ENCODE measurements at places on chromosomes 4 and X.

DNA sequence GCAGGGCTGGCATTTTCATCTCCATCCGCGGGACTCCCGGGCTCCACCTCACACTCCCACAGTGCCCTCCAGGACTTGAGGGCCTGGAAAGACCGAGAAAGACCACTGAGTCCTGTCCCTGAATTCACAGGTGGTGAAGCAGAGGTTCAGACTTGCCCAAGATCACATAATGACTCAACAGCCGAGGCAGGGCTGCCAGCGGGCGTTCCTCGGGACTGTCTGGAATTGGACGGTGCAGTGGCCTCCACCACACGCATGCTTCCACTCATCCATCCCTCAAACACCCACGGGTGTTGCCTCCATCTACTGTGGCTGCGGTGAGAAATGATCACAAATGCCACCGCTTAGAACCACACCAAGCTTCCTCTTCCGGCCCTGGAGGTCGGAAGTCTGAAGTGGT is 6.9 kb upstream of the ADRA2C start:
- no peak for DNase-seq

DNA sequence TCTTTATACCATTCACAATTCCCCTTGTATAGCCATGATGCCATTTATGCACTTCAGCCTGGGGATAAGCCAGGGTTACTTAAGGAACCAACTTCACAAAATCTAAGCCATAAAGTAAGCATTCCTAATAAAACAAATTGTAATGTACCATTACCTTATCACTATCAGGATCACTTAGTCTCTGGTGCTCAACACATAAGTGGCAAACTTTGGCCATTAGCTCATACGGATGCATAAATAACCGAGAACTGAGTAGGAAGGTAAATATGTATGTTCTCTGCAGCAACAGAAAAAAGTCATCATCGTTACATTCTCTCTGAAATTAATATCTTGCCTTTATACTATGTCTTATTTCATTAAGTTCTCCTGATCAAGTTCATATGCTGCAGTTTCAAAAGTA is 14.4 kb downstream of the RASGEF1B start:
- DNase-seq: no peak

- no peak for DNase-seq
Observed at GRCh38 chr4:173121076-173121561, 47.5 kb upstream of the GALNT7 start.

DNA sequence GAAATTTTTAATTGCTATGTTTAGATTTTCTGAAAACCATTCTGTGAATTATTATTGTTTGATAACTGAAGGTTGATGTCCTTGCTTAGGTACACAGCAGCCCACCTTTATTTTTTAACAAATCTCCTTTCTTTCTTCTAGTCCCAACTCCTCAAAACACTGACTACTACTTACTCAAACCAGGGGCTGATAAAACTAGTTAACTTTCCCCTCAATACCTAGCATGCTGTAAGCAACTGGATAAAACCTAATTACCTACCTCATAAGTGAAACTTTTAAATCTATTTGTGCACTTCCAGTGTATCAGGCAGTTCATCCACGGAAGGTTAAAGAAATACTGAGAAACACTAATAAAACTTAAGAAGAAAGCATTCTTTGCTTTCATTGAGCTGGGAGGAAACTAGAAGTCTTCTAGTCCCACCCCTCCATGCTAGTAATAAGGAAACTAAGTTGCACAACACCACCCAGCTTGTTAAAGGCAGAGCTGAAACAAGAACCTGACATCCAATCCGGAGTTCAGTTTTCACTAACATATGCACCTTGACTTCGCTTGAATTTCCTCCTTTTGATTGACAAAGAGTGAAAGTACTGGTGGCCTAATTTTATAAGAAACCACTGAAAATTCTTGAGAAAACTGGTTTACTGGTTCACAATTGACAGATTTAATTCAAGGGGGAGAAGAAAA is 180.2 kb upstream of the TET2 start:
- DNase-seq: peak; percentile 8

GRCh38 chr4:24751926-24752539 is 43.3 kb upstream of the SOD3 start:
- DNase-seq: no peak

DNA sequence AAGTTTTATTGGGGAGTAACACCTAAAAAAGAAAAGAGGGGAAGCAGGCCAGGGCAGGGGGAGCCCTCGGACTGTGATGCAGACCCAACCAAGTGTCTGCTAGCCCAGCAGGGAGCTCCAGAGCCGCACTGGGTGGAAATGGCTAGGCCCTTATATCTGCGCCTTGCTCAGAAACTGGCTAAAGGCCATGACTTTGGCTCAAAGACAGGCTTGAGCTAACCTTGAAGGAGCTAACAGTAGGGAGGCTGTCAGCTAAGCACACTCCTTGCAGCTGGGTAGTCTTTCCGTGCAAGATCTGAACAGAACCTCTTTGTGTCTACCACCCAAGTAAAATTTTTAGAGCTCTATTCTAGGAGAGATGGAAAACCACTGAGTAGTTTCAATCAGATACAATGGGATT is 43.0 kb downstream of the SEPSECS start:
- no peak for DNase-seq

DNA sequence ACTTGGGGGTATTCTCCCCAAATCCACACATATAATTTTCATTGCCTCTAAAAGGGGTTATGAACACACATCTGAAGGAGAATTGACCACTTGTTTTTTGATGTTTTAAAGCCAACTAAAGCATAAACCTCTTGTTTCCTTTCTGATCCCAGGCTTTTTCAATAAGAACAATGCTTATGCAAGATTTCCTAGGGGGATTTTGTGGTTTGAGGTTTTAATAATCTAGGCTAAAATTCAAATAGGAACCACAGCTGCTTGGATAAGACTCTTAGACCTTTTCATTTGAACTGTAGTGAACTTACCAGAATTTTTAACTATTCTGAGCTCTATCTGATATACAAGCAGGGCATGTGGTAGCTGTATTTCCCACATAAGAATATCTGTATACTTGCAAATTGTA is 651.1 kb downstream of the ANKRD50 start:
- no peak for DNase-seq

- DNase-seq: no peak
Observed at GRCh38 chr4:47368211-47368610, 95.3 kb downstream of the COMMD8 start.

- no peak for DNase-seq
Observed at GRCh38 chr4:40722576-40723161, 27.1 kb upstream of the NSUN7 start.

- no peak for DNase-seq
Observed at GRCh38 chr4:83582289-83582785, 46.4 kb downstream of the GPAT3 start.

DNA sequence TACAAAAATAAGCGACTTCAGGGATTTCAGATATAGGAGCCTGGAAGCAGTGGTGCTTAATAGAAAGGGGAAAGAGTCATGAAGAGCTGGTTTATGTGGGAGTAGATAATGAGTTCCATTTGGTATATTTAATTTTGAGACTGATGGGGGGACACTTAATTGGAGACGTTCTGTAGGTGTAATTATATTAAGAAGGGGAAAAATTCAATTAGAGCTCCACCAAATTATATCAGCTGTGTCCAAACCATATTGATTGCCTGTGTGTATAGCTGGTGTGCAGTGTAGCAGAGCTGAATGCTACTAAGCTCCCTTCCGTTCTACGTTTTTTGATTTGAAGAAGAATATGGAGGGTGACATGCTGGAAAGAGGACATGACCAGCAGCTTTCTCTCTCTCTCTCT is 282.3 kb downstream of the DMD start:
- no peak for DNase-seq

DNA sequence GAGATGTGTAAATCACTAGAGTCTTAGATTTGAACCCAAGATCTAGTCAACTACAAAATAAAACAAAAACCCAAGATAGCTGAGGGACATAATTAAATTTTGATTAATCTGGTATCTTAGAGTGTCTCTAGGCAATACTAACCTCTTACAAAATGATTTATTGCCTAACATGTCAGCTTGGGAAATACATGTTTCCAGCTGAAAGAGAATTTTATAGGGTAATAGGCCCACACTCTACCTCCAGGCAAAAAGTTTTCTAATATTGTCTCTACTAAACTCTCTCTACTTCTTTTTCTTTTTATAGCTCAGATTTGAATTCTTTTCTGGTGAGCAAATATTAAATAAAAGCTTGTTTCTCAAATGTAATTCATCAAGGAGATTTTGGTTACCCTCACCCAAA is 263.2 kb downstream of the IL15 start:
- DNase-seq: no peak

GRCh38 chr4:6938647-6939271 is 29.1 kb downstream of the TBC1D14 start:
- DNase-seq: no peak

DNA sequence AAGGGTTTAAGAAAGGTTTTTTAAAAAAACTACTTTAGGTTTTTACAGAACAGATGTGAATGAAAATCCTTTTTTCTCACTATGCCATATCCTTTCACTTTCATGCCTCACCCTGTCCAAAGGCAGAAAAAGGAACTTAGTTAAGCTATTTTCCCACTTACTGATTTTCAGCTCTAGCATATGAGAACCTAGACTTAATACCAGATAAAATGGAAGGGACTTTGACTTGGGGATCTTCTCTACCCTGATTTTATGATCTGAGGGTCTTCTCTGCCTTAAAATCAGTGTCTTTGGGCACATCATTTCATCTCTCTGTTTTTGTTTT is 42.4 kb downstream of the FNIP2 start:
- DNase-seq: no peak

DNA sequence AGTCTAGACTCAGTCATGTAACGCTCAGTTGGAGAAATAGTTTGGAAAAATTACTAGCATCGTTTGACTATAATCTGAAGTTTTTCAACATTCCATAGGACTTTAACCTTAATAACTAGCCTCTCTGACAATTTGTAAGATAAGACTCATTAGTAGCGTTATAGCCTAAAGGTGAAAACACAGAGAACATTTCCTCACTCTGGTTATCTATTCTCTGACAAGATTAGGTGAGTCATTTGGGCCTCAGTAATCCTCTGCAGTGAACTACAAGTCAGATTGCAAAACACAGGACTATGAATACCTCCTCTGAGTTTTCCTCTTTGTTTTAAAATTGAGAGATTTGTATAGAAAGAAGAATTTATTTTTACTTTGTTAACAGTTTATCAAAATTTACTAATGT is 31.8 kb upstream of the PDLIM5 start:
- no peak for DNase-seq

DNA sequence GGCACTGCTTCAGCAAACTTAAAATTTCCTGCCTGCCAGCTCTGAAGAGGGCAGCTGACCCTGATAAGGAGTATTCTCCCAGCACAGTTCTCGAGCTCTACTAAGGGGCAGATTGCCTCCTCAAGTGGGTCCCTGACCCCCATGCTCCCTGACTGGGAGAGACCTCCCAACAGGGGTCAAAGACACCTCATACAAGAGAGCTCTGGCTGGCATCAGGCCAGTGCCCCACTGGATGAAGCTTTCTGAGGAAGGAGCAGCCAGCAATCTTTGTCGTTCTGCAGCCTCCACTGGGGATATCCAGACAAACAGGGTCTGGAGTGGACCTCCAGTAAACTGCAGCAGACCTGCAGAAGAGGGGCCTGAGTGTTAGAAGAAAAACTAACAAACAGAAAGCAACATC is 1118.3 kb upstream of the ADGRL3 start:
- no peak for DNase-seq

DNA sequence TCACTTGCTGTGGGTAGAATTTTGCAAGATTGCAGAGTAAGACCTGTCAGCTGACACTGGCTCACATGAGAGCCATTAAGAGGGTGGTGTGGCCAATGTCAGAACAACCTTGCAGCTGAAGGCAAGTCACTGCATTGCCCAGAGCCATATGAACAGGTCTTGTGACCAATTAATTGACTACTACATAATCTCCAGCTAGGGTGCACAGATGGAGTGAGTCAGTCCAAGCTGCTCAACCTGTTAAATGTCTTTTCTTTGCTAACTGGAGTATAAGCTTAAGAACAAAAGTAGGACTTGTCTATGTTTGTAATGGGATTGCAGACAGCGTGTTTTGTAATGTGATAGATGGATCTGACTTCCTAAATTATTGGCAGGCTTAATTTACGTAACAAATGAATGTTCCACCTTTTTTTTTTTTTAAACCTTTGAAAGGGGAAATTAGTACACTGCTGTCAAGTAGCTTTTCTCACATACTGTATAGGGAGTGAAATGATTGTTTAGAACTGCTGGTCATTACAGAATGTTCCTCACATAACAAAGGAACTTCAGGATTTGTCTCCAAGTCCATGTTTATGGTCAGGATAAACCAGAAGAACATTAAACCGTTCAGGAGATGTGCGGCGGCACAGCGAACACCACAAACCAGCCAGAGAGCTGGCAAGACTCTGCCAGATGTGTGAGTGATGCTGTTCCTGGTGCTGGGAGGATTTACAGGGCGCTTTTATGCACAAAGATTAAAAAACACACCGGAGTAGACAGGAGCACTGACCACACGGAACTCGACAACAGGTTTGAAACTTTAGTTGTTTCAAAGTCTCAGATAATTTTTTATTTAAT is 37.0 kb downstream of the FNIP2 start:
- DNase-seq: no peak

DNA sequence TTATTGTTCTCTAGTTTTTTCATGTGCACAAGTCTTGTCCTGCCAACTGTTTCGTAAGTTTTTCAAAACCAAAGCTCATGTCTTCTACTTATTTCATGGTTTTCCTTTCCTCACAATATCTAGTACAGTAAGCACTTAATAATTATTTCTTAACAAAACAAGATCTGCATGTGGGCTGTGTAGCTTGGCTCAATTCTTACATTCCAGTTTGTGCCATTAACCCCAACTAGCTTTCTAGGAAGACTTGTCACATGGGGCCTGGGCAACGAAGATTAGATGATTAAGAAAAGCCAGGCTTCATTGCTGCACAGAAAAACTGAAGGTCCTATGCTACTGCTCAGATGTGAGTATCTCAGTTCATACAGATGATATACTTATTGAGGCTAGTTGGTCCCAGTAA is 155.3 kb upstream of the TEX13A start:
- no peak for DNase-seq

- peak; percentile 16 for DNase-seq
Observed at GRCh38 chr4:83012200-83012686, 1.6 kb upstream of the LIN54 start.

GRCh38 chr4:125084608-125085007 is 230.1 kb upstream of the FAT4 start:
- DNase-seq: no peak

DNA sequence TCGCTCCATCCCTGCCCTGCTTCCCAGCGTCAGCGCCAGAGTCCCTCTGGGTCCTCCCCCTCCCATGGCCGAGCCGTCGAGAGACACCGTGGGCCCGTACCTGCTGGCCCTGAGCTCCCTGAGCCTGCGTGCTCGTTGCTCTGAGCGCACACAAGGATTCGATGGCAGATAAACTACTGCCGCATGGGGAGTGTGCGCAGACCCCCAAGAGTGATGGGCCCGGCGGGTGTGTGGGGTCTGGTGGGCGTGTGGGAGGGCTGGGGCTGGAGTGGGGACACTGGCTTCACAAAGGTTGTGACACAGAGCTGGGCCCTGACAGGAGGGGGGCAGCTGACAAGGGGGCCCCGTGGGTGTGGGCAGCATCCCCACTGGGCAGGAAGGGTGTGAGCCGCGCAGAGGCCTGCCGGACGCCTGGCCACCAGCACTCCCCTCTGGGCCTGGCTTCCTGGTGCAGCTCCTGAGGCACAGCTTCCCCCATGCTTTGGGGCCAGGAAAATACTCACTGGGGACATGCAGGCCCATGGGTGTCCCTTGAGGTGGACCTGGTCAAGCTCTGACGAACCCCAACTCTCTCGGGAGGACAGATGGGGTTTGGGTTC is 4.8 kb upstream of the RGS12 start:
- DNase-seq: no peak

- DNase-seq: no peak
Observed at GRCh38 chrX:46831765-46832327, 5.0 kb upstream of the RP2 start.

GRCh38 chrX:136816975-136817374 is 36.2 kb upstream of the ARHGEF6 start:
- no peak for DNase-seq
